NK-92 treated with Interleukin-12 subunit alpha and Interleukin-12 subunit beta, amount 100 ng/mL, for 24 hours (cell line): ENCODE measurements at places on chromosomes 7 and 10.
A peak's percentile ranks its signal among the peaks of the same experiment; 100 is the strongest.

DNA sequence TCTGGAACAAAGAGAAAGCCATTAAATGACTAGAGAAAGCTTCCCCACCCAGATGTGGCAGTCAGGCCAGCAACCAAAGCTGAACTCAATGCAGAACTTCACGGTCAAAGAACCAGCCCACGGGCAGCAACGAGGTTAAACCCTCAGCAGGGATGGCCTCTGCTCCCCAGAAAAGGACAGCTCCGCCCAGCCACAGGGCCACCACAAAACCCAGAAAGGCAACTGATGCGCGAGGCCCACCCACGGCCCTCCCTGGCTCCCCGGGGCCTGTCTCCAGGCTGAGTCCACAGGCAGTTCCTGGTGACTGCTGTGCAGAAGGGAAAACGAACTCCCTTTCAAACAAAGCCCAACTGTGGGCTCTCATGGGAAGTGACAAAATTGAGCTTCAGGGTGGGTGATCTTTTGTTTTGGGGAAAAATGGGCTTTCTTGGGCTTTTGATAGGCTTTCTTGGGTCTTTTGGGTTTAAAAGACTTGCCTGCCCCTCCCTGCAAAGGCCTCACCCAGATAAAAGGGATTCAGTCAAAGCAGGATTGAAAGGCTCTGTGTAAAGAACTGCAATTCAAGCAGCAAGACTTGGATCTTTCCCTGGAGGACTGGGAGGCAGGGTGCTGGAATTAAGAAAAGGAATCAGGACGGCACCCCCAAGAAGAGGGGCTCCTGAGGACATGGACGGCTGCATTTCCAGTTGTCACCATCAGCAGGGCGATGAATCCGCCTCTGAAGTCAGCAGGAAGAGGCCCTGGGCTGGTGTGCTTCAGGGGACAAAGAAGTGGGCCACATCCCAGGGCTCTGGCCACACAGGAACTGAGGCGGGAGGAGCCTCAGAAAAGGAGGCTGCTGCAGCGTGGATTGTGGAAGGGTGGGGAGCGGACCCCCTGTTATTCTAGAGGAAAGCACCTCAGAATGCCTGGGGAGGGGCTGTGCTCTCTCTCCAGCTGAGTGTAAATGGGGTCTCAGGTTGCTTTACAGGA is 209.9 kb downstream of the USP6NL start:
- no peak for DNase-seq

GRCh38 chr10:29266641-29267040 is 22.2 kb upstream of the LYZL1 start:
- no peak for DNase-seq

GRCh38 chr10:11861341-11861740 is 38.2 kb downstream of the PROSER2 start:
- no peak for DNase-seq

DNA sequence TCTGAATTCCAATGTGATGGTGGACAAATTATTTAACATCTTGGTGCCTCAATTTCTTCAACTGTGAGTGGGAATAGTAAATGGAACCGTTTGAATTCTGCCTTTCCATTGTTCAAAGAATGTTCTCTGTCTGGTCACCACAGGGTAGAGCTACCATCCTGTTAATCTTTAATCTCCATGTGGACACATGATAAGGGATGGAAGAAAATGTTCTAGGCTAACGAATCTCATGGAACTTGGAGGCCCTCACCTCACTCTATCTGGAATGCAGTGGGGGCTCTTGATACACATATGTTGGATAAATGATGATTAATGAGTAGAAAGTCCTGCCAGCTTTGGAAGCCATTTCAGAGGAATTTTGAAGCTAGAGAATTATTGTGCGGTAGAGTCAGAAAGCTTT is 118.5 kb upstream of the HABP2 start:
- no peak for DNase-seq

DNA sequence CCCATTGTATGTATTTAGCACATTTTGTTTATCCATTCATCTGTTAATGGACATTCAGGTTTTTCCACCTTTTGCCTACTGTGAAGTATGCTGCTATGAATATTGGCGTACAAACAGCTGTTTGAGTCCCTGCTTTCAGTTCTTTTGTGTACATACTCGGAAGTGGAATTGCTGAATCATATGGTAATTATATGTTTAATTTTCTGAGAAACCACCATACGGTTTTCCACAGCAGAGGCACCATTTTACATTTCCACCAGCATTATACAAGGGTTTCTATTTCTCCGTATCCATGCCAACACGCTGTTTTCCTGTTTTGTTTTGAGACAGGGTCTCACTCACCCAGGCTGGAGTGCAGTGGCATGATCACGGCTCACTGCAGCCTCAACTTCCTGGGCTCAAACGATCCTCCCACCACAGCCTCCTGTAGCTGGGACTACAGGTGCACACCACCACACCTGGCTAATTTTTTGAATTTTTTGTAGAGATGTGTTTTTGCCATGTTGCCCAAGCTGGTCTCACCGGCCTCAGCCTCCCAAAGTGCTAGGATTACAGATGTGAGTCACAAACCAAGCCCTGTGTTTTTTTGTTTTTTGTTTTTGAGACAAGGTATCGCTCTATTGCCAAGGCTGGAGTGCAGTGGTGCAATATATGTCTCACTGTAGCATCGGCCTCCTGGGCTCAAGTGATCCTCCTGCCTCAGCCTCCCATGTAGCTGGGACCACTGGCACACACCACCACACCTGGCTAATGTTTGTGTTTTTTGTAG is 22.1 kb upstream of the FBXW4 start:
- DNase-seq: no peak

GRCh38 chr10:123573236-123574108 is 92.7 kb upstream of the GPR26 start:
- DNase-seq: peak; percentile 23

DNA sequence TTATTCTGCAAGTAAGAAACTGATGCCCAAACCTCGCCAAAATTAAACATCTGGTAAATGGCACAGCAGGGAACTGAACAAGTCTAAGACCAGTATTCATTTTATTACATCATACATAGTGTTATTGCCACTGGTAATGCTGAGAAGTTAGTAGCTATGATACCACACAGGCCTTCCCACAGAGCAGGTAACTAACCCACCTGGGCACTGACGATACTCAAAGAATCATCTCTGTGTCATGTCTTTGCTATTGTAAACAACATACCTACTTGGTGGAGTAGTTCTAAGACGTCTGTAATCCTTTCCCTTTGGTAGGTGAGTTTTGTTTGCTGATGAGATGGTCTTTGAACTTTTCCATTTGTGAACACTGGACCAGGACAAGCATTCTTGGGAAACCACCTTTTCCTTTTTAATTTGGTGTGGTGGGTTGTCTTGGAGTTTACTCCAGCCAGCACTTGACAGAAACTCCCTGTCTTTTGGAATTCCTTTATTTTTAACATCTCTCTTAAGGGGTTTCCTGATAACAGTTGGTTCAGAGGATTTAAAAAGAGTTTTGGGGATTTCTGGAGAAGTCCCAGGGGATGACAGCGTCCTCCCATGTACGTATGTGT is 40.9 kb downstream of the PDSS1 start:
- no peak for DNase-seq
